CD8-positive, alpha-beta memory T cell (primary cell): ENCODE measurements at places on chromosomes 12 and 14. TPM values are rescaled to one million over a fixed set of nuclear protein-coding genes. Genes with fewer than 3 reads are reported as not detected.

DNA sequence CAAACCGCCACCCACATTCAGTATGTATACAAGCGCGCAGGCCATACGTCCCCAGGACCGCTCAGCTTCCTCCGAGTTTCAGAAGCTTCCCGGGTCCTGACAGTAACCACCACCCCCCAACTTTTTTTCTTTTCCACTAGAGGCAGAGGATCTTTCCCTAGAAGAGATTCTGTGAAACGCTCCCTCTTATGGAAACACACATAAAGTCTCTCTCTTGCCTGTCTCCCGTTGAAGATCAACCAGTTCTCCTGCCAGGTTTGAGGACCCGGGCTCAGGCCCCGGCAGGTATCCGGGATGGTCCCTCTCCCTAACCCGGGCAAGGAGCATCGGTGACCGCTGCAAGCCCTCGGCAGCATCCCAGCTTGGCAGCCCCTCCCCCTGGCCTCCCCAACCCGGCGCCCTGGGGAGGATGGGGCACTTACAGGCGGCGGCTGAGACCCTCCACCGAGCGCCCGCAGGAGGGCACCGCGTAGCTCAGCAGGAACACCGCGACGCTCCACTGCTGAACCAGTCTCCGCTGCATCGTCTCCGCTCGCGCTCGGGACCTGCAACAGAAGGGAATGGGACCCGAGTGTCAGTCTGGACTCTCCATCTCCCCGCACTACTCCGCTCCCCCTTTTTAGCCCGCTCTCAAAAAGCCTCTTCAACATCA, 3.4 kb downstream of the PTHLH start:
- no peak for DNase-seq

DNA sequence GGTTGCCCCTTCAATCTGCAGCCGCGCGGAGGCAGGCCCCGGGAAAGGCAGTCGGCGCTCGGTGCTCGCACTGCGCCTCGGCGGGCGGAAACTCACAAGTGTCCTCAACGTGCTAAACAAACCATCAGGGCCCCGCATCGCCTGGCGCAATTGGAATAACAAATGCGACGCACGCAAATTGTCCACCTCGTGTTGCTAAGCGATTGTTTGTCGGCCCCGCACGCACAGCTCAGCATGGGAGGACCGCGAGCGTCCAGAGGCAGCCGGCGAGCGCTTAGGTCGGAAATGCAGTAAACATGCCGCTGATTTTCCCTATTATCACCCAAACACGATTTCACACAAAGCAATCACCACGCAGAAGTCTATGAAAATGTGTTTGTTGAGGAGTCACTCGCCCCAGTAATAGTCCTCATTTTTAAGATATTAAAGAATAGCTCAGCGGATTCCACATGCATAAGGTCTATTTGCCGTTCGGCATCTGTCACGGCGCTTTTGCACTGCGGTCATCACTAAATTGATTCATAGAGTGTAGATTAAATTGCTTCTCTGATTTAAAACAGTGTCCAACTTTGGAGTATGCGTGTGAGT, 3.2 kb upstream of the GSC start:
- DNase-seq, result no peak

NRXN3 gene
- not detected for total RNA-seq

DNA sequence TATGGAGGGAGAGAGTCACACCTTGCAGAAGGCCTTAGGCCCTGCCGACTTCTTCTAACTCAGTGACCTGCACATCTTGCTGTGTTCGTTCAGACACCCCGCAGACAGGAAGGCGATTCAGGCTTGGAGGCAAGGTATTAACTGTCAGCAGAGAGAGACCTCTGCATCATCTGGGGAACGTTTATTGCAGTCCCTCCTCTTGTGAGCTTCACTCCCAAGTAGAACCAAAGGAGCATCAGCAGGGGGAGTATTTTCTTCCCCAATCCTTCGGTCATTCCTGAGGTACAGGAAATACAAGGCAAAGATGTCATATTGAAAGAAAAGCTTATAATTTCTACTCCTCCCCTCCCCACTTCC, 217.9 kb downstream of the CRADD start:
- no peak for DNase-seq

ZC2HC1C gene
- total RNA-seq, result 2.2 TPM

GRCh38 chr12:118397708-118398440, 21.5 kb downstream of the SUDS3 start:
- DNase-seq, result no peak

GRCh38 chr14:68486033-68486732, 306.7 kb downstream of the ZFP36L1 start:
- no peak for DNase-seq

PZP gene
- not detected for total RNA-seq

GRCh38 chr14:38063711-38064320, 143.9 kb upstream of the SSTR1 start:
- no peak for DNase-seq

GRCh38 chr12:33581613-33582122, 142.0 kb upstream of the SYT10 start:
- DNase-seq, result no peak

DNA sequence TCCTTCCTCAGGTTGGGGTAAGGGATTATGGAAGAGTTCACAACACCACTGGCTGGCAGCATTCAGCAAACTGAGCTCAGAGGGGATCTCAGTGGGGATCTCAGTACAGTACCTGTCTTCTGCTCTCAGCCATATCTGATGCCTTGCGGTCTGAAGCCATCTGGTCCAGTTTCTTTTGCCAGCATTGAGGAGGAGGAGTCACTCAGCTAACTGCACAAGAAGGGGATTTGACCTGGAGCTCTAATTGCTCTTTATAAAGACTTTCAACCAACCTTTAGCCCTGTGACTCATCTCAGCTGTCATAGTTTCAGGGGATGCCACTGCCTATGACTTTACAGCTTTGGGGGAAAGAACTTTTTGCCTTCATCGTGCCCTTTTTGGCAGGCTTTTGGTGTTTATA, 44.9 kb downstream of the JKAMP start:
- DNase-seq, result no peak

DNA sequence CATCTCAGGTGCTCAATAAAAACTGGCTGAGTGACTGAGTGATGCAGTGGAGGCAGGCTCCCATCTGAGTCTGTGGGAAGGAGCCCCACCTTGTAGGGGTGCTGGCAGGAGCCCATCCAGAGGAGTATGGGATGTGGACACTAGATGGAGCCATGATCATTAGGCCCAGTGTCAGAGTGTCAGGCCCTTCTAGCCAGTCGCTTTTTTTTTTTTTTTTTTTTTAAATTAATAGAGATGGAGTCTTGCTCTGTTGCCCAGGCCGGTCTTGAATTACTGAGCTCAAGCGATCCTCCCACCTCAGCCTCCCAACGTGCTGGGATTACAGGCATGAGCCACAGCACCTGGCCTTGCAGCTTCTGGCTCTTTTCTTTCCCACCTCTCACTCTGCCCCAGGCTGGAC, 11.5 kb downstream of the RITA1 start:
- peak; percentile 75 for DNase-seq

PTPRR gene
- not detected for total RNA-seq

DNA sequence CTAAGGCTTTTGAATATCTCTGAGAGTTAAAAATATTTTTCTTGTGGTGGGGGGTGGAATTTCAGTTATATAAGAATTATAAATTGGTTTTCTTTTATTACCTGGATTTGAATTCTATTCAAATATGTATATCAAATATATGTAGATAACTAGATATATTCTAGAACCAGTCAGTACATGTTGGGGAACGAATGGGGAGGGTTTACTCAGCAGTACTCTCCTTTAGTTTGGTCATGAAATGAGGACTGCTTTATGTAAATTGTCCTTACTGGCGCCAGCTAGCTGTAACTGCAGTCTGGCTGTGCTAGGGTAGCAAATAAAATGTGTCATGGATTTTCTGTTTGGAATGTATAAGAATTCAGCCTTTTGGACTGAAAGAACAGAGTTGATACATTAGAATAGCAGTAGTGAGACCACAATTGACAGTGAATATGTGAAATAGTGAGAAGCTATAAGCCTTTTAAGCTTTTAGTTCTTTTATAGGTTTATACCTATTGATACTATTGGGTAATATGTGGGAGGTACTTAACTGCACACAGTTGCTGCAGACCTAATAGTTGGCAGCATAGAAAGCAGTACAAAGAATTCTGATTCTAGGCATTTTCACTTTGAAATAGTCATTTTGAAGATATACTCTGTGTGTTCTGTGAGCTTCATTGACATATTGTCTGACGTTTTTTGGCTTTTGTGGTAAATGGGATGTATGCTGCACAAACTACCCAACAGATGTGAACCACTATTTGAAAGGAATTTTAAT, 29.0 kb downstream of the ATF7IP start:
- no peak for DNase-seq

CD4 gene
- 1.8 TPM for total RNA-seq

DNA sequence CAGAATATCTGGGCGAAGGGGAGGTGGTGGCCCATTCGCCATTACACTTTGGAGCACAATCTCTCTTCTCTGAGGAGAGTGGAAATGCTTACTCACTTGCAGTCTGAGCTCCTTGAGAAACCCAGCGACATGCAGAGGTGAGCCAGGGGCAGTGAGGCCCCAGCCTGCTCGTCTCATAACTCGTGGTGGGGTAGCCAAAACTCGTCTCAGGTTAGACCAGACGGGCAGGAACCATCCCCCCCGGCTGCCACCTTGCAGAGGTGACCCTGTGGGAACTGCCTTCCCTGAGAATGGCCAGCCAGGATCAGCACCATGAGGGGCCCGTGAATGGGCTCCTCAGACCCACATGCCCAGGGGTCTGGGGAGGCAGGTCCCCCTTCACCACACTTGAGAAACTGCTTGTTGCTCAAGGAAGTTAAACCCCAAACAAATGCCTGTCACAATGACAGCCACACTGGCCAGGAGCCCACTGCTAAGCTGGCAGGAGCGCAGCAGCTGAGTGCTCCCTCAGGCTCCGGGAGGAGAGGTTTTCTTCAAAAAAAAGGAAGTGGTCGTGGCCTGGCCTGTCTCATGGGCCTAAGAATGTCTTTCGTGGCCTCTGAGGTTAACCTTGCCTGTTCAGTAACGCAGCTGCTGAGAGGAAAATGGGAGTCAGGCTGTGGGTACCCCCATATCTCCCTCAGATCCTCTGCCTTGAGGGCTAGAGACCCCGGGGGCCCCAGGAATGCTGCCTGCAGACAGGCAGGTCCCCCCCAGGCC, 9.2 kb upstream of the ALDH2 start:
- no peak for DNase-seq

NAV3 gene
- total RNA-seq, result not detected

HOTAIR gene
- total RNA-seq, result not detected

TAS2R50 gene
- total RNA-seq, result 0.47 TPM

IGFBP6 gene
- 1.5 TPM for total RNA-seq

NANOG gene
- total RNA-seq, result not detected

DNA sequence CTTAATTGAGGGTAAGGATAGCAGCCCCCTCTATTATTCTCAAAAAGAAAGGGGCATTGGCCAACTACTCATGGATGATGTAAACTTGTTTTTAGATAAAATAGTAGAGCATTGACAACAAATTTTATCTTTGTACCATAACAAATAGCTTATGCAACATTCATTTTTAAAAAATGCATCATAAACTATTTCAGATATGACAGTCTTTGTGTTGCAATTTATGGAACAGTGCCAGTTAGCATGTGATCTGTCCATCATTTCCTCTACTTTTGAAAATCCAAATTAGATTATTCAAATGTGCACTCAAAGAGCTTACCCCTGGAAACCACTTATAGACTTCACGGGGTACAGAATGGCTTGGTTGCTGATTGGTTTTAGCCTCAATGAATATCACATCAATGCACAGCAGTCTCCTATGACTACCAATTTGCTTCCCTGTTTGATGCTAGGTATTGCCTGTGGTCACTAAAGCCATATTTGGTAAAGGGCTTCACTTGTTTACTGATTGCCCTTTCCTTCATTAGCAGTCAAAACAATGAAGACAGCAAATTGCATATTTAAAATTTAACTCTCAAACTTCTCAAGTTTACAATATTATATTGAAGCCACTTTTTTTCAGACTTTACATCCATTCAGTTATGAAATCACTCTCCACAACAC, 274.9 kb upstream of the MGAT4C start:
- no peak for DNase-seq

DNA sequence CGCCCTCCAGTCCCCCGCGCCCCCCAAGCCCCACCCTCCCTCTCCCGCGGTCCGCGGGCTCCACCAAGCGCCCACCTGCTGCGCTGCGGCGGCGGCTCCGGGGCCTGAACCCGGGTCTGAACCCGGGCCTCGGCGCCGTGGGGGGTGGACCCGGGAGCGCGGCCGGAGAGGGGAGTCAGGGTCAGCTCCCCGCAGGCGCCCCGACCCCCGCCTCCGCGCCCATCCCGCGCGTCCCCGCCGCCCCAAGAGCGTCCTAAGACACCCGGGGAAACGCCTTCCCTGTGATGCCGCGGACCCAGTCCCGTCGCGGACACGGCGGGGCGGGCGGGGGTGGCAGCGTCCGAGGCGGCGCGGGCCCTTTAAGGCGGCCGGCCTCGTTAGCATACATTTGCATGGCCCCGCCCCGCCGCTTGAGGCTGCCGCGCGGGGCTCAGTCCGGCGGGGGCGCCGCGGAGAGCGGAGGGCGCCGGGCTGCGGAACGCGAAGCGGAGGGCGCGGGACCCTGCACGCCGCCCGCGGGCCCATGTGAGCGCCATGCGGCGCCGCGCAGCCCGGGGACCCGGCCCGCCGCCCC, at the start of gene MMP17:
TSS of gene MMP17 (plus strand) at position 433 of the 574 bp plus-strand sequence. CDS start at position 535, 102 bp downstream.
- DNase-seq, result no peak

DNA sequence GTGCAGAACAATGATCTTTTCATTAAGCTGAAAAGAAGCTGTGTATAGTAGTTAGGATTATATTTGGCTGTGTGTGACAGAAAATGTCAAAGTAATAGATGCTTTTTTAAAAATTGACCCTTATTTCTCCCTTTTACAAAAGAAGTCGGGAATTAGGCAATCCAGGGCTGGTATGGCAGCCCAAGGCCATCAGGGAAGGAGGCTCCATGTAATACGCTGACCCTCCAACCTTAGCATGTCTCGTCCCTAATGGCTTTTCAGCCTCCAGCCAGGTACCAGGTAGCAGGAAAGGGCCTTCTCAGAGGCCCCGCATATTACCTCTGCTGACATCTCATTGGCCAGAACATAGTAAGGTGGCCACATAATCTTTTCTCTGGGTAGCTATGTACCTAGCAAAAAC, 79.7 kb downstream of the VCPKMT start:
- DNase-seq, result no peak

GRCh38 chr14:57295239-57295638, 26.5 kb downstream of the AP5M1 start:
- DNase-seq, result no peak

- peak; percentile 72 for DNase-seq
These were observed 1.2 kb upstream of the AMIGO2 start for GRCh38 chr12:47080725-47081502.

- DNase-seq, result no peak
These were observed 105.3 kb upstream of the HECTD1 start for GRCh38 chr14:31312934-31313333.

DNA sequence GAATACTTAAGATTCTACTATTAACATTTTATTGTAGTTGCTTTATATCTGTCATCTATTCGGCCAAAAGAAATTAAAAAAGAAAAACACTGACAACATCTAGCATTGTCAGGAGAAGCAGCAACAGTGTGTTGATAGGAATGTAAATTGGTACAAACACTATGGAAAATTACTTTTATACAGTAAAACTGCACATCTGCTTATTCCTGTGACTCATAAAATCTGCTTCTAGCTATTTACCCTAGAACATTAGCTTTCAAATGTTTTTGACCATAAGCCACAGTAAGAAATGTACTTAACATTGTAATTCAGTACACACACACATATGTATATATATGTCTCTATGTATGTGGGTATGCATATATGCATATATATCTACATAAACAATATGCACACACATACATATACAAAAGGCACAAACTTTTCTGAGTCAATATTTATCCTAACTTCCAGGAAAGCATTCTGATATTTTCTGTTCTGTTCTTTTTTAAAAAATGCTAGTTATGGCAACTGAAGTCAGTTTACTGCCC, 278.9 kb upstream of the GARIN2 start:
- DNase-seq, result no peak

GRCh38 chr14:54535646-54536045, 25.9 kb downstream of the CGRRF1 start:
- no peak for DNase-seq
